ENCODE measurements at places on chromosomes 4 and X.

- DNase-seq, result no peak
These were observed 226.3 kb upstream of the LDB2 start for GRCh38 chr4:17124767-17125166.

DNA sequence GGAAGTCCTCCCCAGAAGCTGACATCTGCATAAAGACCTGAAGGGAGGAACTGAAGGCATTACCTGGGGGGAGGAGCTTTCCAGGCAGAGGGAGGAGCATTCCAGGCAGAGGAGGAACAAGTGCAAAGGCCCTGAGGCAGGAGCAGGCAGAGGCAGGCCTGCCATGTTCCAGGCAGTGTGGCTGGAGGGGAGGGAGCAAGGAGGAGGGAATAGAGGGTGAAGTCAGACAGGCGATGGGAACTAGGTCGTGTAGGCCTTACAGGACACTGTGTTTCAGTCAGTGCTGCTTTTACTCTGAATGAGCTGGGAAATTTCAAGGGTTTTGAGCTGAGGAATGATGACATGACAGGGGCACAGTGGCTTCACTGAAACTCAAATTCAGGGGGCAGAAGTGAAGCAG, 292.7 kb downstream of the BCOR start:
- no peak for DNase-seq

DNA sequence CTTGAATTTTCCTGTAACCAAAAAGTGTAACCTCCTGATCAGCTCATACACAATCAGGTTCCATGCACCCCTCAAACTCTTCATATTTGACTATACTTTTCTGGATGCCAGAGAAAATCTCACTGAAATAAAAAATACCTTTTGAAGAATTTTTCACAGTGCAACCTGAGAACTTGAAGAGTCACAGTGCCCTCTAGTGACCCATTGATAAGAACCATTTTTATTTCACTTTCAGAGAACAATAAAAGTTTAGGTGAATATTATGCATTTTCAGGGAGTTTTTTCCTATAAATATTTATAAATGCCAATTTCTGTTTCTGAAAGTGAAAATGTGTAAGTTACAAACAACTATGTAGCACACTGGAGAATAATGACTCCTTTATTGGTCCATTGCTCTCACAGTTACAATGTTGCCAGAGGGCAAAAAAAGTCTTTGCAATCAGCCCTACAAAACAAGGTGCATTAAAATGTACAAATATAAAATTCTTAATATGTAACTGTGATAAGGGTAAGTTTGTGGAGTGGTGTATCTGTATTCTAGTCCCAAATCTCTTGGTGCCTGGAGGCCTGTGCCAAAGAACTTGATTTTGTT, 153.6 kb upstream of the INTU start:
- no peak for DNase-seq

GRCh38 chrX:109487640-109488039, 5.8 kb upstream of the GUCY2F start:
- DNase-seq, result no peak

DNA sequence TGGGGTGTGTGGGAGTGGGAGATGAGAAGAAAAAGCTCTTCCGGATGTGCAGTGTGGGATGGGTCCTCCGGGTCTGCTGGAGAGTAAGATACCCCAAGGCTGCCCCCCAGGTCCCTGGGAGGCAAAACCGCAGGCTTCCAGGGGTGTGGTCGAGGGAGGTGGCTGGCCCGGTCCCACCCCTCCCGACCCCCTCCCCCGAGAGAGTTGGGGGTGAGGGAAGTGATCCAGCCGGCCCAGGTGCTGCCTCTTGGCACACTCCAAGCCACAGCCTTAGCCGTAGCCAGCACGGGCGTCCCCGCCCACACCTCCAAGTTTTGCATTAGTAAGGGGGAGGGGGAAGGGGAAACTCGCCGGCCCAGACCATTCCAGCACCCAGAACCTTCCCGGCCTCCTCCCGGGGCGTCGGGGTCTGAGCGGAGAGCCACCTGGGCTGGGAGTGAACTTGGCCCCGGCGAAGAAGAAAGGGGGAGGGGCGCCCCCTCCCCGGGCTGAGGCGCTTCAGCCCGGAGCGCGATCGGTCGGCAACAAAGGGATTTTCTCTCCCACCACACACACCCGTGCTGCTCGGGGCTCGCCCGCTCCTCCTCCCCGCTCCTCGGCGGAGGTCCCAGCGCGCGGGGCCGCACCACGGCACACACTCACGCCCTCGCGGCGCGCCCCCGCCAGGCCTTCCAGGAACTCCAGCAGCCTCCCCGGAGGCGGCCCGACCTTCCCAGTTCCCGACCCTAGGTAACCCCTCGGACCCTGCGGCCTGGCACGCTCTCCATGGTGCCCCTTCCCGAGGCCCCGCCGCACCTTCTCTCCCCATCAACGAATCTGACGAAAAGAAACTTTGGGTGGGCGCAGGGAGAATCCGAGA, 14.4 kb downstream of the BCOR start:
- DNase-seq, result no peak

DNA sequence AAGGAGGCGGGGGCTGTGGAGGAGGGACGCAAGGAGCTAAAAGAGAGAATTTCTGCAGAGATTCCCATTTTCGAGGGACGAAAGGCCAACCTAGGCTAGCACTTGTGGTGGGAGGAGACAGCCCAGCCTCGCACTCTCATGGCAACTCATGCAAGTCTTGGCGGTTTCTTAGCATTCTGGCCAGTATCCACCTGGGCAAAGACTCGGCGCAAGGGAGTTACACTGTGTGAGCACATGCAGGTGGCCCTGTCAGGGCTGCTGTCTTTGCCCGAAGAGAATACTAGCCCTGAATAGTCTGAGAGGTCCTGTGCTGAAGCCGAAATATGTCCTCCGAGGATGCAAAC, 15.5 kb downstream of the MCF2 start:
- no peak for DNase-seq

GRCh38 chr4:186069729-186070128, 773 bp downstream of the TLR3 start:
- DNase-seq, result no peak

GRCh38 chr4:183107891-183108459, 8.9 kb downstream of the WWC2 start:
- DNase-seq, result no peak

- DNase-seq, result no peak
These were observed 12.2 kb downstream of the ITIH6 start for GRCh38 chrX:54785901-54786300.
